ENCODE measurements at places on chromosomes 7 and 10. TPM values are rescaled to one million over a fixed set of nuclear protein-coding genes. Genes with fewer than 3 reads are reported as not detected.

Gene PIK3AP1
- 3.3 TPM for total RNA-seq

Gene CARD11
- 52.3 TPM for total RNA-seq

Gene DEPP1
- total RNA-seq, result 62.7 TPM

Gene SMIM30
- 53.8 TPM for total RNA-seq

Gene TUBAL3
- total RNA-seq, result not detected

Gene MALRD1
- total RNA-seq, result 2.3 TPM

Gene FAM131B
- 0.57 TPM for total RNA-seq

Gene EPO
- total RNA-seq, result 0.68 TPM

Gene BAG3
- total RNA-seq, result 46.4 TPM

Gene AMPH
- 2.1 TPM for total RNA-seq

Gene UCMA
- not detected for total RNA-seq

Gene C10orf62
- total RNA-seq, result not detected

Gene CPA4
- not detected for total RNA-seq

Gene EMX2
- total RNA-seq, result 46.1 TPM

Gene FRA10AC1
- 29.1 TPM for total RNA-seq

Gene TRIM73
- 6.5 TPM for total RNA-seq
